Activated T-cell treated with anti-CD3 and anti-CD28 coated beads, Interleukin-2, amount 50 U/mL, for 72 hours (primary cell): ENCODE measurements at places on chromosomes 12 and 14. TPM values are rescaled to one million over a fixed set of nuclear protein-coding genes. Genes with fewer than 3 reads are reported as not detected.
A peak's percentile ranks its signal among the peaks of the same experiment; 100 is the strongest.

Gene CABP1
- 1.2 TPM for total RNA-seq

Gene PRB2
- total RNA-seq: not detected

GRCh38 chr12:59934486-59934885, 338.7 kb downstream of the SLC16A7 start:
- DNase-seq: no peak

Gene TEDC1
- total RNA-seq: 36.9 TPM

DNA sequence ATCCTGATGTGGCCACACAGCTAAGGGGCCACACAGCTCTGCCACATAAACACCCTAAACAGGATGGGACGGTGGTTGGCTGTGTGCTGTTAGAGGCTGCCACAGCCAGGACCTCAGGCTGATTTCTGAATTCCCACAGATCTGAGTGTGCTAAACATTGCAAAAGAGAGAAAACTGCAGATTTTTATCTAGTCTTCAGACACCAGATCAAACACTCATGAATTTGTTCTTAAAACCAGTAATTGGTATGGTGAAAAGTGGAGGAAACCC, 190.7 kb downstream of the MON2 start:
- no peak for DNase-seq

Gene KERA
- not detected for total RNA-seq

Gene C12orf50
- 0.12 TPM for total RNA-seq

Gene HECTD1
- 115 TPM for total RNA-seq

- no peak for DNase-seq
Measured at GRCh38 chr12:106071686-106072085, 67.1 kb downstream of the NUAK1 start.

Gene RFX4
- total RNA-seq: not detected

Gene ERP27
- total RNA-seq: 4.0 TPM

- DNase-seq: no peak
Measured at GRCh38 chr12:100795174-100795799, 711 bp downstream of the ANO4 start.

- no peak for DNase-seq
Measured at GRCh38 chr14:83870546-83871270, 1659.2 kb upstream of the FLRT2 start.

Gene FKBP3
- total RNA-seq: 48.6 TPM

DNA sequence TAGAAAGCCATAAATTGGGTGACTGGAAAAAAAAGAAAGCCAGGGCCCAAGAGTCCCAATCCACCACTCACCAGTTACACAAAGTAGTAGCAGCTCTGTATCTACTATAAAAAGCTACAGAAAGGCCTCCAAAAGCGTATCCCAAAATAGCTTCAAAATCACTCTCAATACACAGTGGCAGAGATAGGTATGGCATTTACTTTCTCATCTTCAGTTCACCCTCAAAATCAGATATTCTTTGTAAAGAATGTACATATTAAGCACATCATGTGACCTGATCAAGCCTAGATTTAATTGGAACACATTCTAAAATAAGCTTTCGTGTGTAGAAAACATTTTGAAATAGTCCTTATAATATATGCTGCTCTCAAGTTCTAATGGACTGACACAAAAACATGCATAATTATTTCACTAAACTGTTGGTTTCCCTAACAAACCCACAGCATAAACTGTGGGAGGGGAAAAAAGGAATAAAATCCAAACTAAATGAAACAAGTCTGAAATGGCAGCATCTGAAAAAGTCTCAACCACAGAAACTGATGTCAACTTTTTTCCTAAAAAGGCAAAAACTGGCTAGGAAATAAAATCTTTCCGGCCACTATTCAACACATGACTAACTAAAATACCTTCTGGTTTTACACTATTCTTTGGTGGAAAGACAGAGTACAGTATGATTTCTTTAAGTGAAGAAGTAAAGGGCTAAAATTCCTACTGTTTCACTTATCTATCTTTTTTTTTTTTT, 25.9 kb downstream of the UBE2N start:
- DNase-seq: no peak

Gene GARIN6
- not detected for total RNA-seq

GRCh38 chr14:70317969-70318634, 41.4 kb downstream of the COX16 start:
- no peak for DNase-seq

DNA sequence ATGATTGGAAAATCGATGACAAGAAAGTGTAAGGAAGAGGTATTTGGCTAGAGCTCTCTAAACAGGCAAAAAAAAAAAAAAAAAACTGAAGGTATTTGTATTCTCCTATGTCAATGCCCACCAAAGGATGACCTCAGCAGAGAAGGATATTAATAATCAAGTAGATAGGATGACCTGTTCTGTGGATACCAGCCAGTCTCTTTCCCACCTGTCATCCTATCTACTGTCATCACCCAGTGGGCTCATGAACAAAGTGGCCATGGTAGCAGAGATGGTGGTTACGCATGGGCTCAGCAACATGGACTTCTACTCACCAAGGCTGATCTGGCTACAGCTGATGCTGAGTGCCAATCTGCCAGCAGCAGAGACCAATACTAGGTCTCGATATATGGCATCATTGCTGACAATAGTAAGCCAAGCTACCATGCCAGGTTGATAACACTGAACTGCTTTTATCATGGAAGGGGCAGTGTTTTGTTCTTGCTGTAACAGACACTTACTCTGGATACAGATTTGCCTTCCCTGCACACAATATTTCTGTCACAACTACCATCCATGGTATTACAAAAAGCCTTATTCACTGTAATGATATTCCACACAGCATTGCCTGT, 43.5 kb downstream of the RPS6KA5 start:
- DNase-seq: no peak

Gene DEPDC4
- 4.1 TPM for total RNA-seq

DNA sequence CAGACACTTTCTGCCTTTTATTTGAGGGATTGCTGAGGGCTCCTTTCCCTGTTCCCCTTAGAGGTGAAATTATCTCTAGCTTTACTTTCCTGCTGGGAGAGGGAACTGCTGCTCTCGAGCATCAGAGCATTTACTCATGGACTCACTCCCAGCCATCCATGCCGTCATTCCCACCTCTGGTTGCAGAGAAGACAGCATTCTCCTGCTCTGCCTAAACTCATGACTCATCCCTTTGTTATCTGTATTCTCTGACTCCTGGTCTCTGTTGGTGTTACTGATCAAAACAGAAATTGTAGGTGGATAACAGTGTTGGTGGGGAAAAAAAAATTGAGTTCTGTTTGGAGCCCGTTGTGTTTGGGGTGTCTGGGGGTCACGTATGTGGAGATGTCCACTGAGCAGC, 159.3 kb downstream of the TTC8 start:
- DNase-seq: no peak

Gene NTN4
- 0.69 TPM for total RNA-seq

DNA sequence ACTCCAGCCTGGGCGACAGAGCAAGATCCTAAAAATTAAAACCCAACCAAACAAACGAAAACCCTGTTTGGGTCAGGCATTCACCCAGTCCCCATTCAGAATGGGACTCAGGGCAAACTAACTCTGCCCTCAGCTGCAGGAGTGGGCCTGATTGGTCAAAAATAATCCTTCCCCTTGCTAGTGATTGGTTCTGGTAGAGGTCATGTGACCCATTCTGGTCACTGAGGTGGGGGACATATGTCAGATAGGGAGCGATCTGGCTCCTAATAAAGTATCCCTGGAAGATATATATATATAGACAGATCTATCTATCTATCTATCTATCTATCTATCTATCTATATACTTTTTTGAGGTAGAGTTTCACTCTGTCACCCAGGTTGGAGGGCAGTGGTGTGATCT, 29.5 kb upstream of the MED13L start:
- no peak for DNase-seq

GRCh38 chr12:124422570-124423523, 128.0 kb downstream of the RFLNA start:
- DNase-seq: no peak

DNA sequence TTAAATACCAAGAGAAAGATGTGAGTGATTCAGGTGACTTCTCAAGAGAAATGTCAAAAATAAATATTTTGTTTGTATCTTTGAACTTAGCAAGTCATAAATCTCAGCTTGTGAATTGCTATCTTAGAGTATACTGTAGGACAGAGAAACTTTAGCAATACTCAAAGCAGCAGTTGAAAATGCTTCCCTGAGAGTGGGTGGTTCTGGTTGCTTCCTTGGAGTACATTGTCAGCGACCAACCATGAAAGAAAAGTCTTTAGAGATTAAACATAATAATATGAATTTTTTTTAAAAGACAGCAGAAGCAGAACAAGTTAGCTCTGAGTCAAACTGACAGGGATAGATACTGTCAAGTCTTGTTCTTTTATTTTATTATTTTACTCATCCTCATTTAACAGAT, 86.8 kb upstream of the OSBPL8 start:
- DNase-seq: no peak

DNA sequence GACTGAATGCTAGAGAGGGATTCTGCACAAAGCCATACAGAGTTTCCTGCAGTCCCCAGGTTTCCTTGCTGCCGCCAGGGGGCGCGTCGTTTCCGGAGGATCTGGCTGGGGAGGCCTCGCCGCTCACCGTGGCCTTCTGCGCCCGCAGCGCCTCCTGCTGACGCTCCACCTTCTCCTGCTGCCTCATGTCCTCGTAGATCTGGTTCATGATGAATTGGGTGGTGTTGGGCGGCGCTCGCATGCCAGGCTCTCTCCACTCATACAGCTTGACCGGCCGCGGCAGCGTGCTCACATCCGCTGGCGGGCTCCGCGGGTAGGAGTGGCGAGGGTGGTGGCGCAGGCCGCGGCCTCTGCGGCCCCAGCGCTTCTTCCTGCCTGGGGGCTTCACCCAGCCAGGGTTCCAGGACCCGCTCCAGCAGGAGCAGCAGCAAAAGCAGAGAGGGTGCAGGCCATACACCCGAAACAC, 987 bp downstream of the CCER1 start:
- DNase-seq: no peak

DNA sequence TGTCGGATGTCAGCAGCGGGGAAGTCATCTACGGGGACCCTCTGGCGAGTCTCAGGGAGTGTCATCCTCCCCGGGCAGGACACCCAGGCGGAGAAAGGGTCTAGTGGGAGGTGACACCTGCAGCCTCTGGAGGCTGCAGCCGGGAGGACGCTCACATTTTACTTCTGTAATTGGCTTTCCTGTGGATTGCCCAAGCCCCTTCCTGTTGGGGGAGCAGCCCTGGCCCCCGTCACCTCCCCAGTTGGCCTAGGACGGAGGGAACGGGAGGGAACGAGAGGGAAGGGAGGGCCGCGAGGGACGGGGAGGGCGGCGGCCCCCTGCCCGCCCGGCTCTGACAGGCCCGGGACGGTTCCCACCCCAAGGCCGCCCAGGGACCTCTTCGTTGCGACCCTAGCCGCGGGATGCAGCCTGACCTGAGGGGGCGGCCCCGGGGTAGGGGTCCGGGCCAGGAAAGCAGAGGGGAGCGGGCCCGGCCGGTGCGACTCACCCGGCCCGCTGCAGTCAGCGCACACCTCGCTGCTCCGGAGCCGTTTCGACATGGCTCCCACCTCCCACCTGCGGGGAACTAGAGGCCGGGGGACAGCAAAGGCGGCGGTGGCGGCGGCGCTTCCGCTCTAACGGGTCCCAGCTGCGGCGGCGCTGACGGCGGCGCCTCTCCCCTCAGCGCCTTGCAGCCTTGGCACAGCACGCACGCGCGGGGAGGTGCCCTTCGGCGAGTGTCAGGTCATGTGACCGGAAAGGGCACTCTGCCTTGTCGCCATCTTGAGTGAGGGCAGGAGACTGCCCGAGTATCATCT, at the start of gene GIT2:
GIT2 (minus strand) TSS at position 683 of the 797 bp plus-strand sequence; CDS start at position 539, 144 bp downstream.
- peak; percentile 97 for DNase-seq

DNA sequence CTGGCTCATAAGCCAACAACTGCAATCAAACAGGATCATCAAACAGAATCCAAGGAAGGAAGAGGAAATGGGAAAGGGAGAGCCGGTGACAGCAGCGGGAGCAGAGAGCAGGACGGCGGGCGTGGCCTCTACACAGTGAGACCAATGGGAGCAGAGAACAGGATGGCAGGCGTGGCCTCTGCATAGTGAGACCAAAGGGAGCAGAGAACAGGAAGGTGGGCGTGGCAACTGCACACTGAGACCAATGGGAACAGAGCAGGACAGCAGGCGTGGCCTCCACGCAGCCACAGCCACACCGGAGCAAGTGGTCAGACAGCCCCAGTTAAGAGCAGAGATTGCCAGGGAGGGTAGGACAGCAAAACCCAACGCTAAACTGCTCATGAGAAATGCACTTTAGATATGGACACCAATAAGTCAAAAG, 16.4 kb downstream of the LRCOL1 start:
- peak; percentile 61 for DNase-seq

GRCh38 chr12:100401660-100402059, 44.8 kb downstream of the SLC17A8 start:
- DNase-seq: no peak

GRCh38 chr12:122992386-122992785, 11.9 kb downstream of the ARL6IP4 start:
- DNase-seq: no peak

DNA sequence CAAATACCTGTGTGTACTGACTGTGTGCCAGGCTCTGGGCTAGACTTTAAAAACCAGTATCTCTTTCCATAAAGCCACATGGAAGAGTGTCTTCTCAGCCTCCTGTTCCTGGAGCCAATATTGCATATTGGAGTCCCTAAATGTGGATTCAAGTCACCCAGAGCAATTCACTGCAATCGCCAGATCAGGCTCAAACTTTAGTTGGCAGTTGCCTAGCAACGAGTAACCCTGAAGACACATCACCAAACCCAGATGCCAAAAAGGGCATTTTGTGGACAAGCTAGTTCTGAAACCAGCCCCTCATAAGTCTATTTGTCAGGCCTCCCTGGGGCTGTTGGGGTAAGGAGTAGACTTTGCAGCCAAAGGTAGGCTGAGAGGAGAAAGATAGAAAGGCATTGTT, 13.7 kb downstream of the DPF3 start:
- DNase-seq: no peak

Gene SLC6A12
- total RNA-seq: 1.3 TPM

Gene NR4A1
- 113 TPM for total RNA-seq

- DNase-seq: no peak
Measured at GRCh38 chr12:3119756-3120601, 42.8 kb downstream of the TSPAN9 start.

- DNase-seq: peak; percentile 40
Measured at GRCh38 chr14:102817942-102818940, 41.0 kb downstream of the TRAF3 start.

GRCh38 chr14:69865701-69866365, 13.4 kb upstream of the SMOC1 start:
- DNase-seq: no peak

DNA sequence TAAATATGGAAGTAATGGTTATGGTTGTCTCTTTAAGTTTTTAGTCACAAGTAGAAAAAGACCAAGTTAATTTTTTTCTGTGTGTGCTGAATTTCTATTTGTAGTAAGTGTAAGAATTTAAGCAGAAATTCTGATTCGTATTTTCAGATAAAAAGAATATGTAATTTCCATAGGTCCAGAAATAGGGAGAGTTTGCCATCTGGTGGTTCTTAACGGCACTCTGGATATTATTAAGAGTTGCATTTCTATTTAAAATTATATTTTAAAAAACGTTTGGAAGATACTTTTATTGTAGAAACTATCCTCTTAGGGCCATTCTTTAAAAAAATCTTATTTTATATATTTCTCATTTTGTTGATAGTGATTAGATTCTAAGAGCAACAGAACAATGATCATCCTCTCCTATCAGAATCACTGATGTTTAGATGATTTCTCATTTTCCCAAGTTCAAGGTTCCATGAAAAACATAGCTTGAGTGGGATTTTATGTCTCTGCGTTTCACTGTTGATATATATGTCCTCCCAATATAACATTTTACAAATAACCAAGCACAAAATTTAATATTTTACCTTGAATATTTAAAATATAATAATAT, 88.3 kb downstream of the LRRK2 start:
- DNase-seq: no peak

GRCh38 chr12:116916714-116917114, 6.0 kb downstream of the FBXW8 start:
- peak; percentile 76 for DNase-seq
